ENCODE measurements at places on chromosomes 16 and 17. TPM values are rescaled to one million over a fixed set of nuclear protein-coding genes. Genes with fewer than 3 reads are reported as not detected.

The OTOP2 gene
- total RNA-seq: not detected

The CFAP20 gene
- total RNA-seq: 27.2 TPM

The EFCAB5 gene
- 0.45 TPM for total RNA-seq

The TNFSF12 gene
- 63.9 TPM for total RNA-seq

The ABI3 gene
- 8.5 TPM for total RNA-seq

The MYH11 gene
- 53.9 TPM for total RNA-seq

The ABCA8 gene
- total RNA-seq: 383 TPM

The SLC6A2 gene
- 1.1 TPM for total RNA-seq

The SP2 gene
- total RNA-seq: 24.2 TPM

The CNP gene
- total RNA-seq: 393 TPM

The BRICD5 gene
- total RNA-seq: 9.9 TPM

The CCL1 gene
- total RNA-seq: not detected

The PABPN1L gene
- total RNA-seq: not detected

The ACOX1 gene
- 64.6 TPM for total RNA-seq

The TMED6 gene
- total RNA-seq: not detected

The RGS9 gene
- total RNA-seq: 21.0 TPM

The CCDC144A gene
- total RNA-seq: 4.5 TPM

The SCARF1 gene
- total RNA-seq: 25.2 TPM

The PLXDC1 gene
- 36.4 TPM for total RNA-seq

The SP6 gene
- 0.62 TPM for total RNA-seq

The ZNF624 gene
- 17.1 TPM for total RNA-seq

The OR3A3 gene
- not detected for total RNA-seq

The KRT33A gene
- not detected for total RNA-seq

The ALOX12 gene
- total RNA-seq: not detected

The PRSS36 gene
- total RNA-seq: 4.3 TPM

The GRB7 gene
- total RNA-seq: 1.6 TPM

The PDPR gene
- 35.7 TPM for total RNA-seq

The CD19 gene
- 1.4 TPM for total RNA-seq

The GLTPD2 gene
- not detected for total RNA-seq

The CD79B gene
- total RNA-seq: 5.3 TPM

The DNAJC7 gene
- 95.0 TPM for total RNA-seq

The ATP5PD gene
- 147 TPM for total RNA-seq

The KRTAP9-8 gene
- not detected for total RNA-seq

The C17orf67 gene
- 6.2 TPM for total RNA-seq

The MT1H gene
- total RNA-seq: not detected

The PDILT gene
- not detected for total RNA-seq

The ZNF646 gene
- 16.3 TPM for total RNA-seq

The KRT15 gene
- 0.36 TPM for total RNA-seq

The SLC16A13 gene
- total RNA-seq: 1.8 TPM

The USP43 gene
- 0.18 TPM for total RNA-seq

The NOL3 gene
- total RNA-seq: 37.9 TPM

The PSMD3 gene
- 68.7 TPM for total RNA-seq

The C16orf89 gene
- total RNA-seq: 44.3 TPM

The CDRT15 gene
- not detected for total RNA-seq

The SPN gene
- total RNA-seq: 5.4 TPM

The PYCARD gene
- 20.3 TPM for total RNA-seq

The CCL11 gene
- total RNA-seq: 0.67 TPM

The CD300H gene
- not detected for total RNA-seq

The WNK4 gene
- total RNA-seq: 1.4 TPM

The SDR42E1 gene
- total RNA-seq: 0.67 TPM

The GLP2R gene
- 0.18 TPM for total RNA-seq

The MILR1 gene
- total RNA-seq: 13.5 TPM

The TK1 gene
- total RNA-seq: 1.8 TPM

The MMP15 gene
- total RNA-seq: 44.0 TPM

The CEP112 gene
- total RNA-seq: 64.9 TPM

The KCNJ16 gene
- 10.3 TPM for total RNA-seq

The LDHD gene
- total RNA-seq: 12.1 TPM

The LMF1 gene
- 31.3 TPM for total RNA-seq

The TNFSF13 gene
- total RNA-seq: 32.7 TPM
